ENCODE measurements at places on chromosomes 11 and 22. TPM values are rescaled to one million over a fixed set of nuclear protein-coding genes. Genes with fewer than 3 reads are reported as not detected.

ALG12 gene
- 27.2 TPM for total RNA-seq

MS4A5 gene
- not detected for total RNA-seq

ACR gene
- total RNA-seq = not detected

SRSF8 gene
- 107 TPM for total RNA-seq

RPS25 gene
- 2,545 TPM for total RNA-seq

DNA sequence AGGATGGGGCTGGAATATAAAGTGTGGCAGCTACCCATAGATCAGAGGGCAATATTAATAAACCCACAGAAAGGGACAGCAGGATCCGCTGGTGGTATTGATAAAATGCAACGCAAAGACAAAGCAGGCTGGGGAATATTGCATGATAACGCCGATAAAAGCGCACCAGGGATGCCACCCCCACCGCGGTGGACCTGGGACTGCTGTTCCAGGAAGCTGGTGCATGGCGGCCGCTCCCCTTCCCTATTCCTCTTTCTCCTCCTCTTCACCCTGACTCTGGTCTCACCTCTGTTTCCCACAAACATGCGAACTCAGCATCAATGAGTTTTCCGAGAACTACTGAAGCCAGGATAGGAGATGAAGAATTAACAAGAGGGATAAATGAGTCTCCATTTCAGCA is 20.2 kb downstream of the SPATA19 start:
- DNase-seq = no peak
- H3K27me3 ChIP-seq = no peaks in the 10 kb centered on the region
- H3K4me3 ChIP-seq = no peak overlapping the region
- H3K27ac ChIP-seq = no peak overlapping the region

- H3K4me1 ChIP-seq = no peaks in the 10 kb centered on the region
- H3K27ac ChIP-seq = no peak overlapping the region
- no peak for DNase-seq
- H3K27me3 ChIP-seq = no peaks in the 10 kb centered on the region
Observed at GRCh38 chr22:29258407-29259252, 9.2 kb downstream of the RHBDD3 start.

GRCh38 chr11:62418136-62418535 is 697 bp upstream of the SCGB1A1 start:
- no peaks in the 10 kb centered on the region for H3K27me3 ChIP-seq
- no peaks in the 10 kb centered on the region for H3K4me1 ChIP-seq
- no peak for DNase-seq
- H3K27ac ChIP-seq = no peak overlapping the region
- no peaks in the 10 kb centered on the region for H3K36me3 ChIP-seq

GRCh38 chr22:37267135-37267587 is 15.1 kb upstream of the CYTH4 start:
- peaks cover 26% of the 10 kb centered on the region for H3K4me1 ChIP-seq
- H3K4me3 ChIP-seq = peak overlapping the region; percentile 73
- H3K27me3 ChIP-seq = no peaks in the 10 kb centered on the region
- peak overlapping the region; percentile 69 for H3K27ac ChIP-seq
- no peaks in the 10 kb centered on the region for H3K36me3 ChIP-seq
- peak; percentile 76 for DNase-seq

- DNase-seq = no peak
- H3K27me3 ChIP-seq = no peaks in the 10 kb centered on the region
- H3K27ac ChIP-seq = no peak overlapping the region
- H3K4me1 ChIP-seq = no peaks in the 10 kb centered on the region
- H3K4me3 ChIP-seq = no peak overlapping the region
Observed at GRCh38 chr11:44875037-44875436, 75.6 kb downstream of the TP53I11 start.

DNA sequence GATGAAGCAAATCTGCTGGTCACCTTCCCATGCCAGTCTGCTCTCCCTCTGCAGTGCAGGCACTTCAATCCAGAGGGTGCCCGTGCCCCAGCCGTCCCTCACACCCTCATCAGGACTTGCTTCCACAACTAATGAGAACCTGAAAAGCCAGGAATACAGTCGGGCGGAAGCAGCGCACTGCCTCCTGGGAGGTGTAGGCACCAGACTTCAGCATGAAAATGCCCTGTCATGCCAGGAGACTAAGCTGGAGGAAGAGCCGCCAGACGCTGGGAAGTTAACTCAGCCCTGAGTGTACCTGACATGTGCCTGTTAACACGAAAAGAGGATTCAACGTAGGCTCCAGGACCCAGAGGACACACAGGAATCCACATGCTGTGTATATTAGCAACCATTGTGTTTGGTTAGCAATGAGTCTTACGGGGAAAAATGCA is 40.1 kb upstream of the FLI1 start:
- DNase-seq = no peak
- H3K27ac ChIP-seq = no peak overlapping the region

GRCh38 chr22:40178417-40179409 is 988 bp downstream of the TNRC6B start:
- H3K27ac ChIP-seq = peak overlapping the region; percentile 59
- peaks cover 72% of the 10 kb centered on the region for H3K4me1 ChIP-seq
- DNase-seq = peak; percentile 24
- H3K27me3 ChIP-seq = no peaks in the 10 kb centered on the region
- H3K4me3 ChIP-seq = peak overlapping the region; percentile 84

DNA sequence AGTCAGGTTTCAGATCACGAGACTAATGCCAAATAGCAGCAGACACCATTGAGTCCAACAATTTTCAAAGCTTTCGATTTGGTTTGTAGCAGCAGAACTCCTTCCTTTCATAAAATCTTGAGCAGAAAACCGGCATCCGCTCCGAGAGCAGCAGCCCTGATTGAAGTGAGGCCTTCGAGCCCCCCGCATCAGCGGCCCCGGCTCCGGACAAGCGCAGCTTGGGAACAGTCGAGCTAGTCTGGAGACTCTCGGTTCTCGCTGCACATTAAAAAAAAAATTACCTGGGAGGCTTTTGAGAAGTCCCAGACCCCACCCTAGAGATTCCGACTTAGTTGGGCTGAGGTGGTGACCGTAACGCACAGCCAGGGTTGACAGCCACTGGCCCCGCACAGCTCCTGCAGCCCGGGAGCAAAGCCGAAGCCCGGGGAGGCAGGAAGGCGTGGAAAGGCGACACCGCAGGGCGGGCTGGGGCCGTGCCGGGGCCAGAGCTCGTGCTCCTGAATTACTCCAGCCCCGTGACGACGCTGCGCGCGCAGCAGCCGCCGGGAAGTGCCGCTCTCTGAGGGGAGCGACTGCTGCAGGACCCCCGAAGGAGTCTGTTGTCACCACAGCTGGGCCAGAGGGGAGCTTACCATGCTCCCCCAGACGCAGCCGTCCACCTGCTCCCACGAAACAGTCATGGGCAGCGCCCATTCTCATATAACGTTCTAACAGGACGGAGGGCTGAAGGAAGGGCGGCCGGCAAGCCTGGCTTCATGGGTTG is 57.8 kb downstream of the SPATA19 start:
- H3K36me3 ChIP-seq = no peaks in the 10 kb centered on the region
- no peaks in the 10 kb centered on the region for H3K4me1 ChIP-seq
- no peak for DNase-seq
- H3K4me3 ChIP-seq = no peak overlapping the region
- no peak overlapping the region for H3K27ac ChIP-seq
- H3K27me3 ChIP-seq = no peaks in the 10 kb centered on the region

GRCh38 chr11:14270690-14271542 is 88.1 kb downstream of the RRAS2 start:
- H3K36me3 ChIP-seq = no peaks in the 10 kb centered on the region
- H3K4me1 ChIP-seq = peaks cover 29% of the 10 kb centered on the region
- peak overlapping the region; percentile 11 for H3K27ac ChIP-seq
- peak; percentile 9 for DNase-seq

DNA sequence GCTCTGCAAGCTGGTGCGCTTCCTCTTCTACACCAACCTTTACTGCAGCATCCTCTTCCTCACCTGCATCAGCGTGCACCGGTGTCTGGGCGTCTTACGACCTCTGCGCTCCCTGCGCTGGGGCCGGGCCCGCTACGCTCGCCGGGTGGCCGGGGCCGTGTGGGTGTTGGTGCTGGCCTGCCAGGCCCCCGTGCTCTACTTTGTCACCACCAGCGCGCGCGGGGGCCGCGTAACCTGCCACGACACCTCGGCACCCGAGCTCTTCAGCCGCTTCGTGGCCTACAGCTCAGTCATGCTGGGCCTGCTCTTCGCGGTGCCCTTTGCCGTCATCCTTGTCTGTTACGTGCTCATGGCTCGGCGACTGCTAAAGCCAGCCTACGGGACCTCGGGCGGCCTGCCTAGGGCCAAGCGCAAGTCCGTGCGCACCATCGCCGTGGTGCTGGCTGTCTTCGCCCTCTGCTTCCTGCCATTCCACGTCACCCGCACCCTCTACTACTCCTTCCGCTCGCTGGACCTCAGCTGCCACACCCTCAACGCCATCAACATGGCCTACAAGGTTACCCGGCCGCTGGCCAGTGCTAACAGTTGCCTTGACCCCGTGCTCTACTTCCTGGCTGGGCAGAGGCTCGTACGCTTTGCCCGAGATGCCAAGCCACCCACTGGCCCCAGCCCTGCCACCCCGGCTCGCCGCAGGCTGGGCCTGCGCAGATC is 16.5 kb downstream of the P2RY2 start:
- H3K4me3 ChIP-seq = no peak overlapping the region
- H3K27me3 ChIP-seq = no peaks in the 10 kb centered on the region
- no peak for DNase-seq
- H3K4me1 ChIP-seq = no peaks in the 10 kb centered on the region
- no peaks in the 10 kb centered on the region for H3K36me3 ChIP-seq

GRCh38 chr11:15027011-15027410 is 46.4 kb upstream of the CALCB start:
- H3K4me1 ChIP-seq = no peaks in the 10 kb centered on the region
- H3K4me3 ChIP-seq = no peak overlapping the region
- no peak for DNase-seq
- H3K27ac ChIP-seq = no peak overlapping the region
- H3K36me3 ChIP-seq = no peaks in the 10 kb centered on the region

DNA sequence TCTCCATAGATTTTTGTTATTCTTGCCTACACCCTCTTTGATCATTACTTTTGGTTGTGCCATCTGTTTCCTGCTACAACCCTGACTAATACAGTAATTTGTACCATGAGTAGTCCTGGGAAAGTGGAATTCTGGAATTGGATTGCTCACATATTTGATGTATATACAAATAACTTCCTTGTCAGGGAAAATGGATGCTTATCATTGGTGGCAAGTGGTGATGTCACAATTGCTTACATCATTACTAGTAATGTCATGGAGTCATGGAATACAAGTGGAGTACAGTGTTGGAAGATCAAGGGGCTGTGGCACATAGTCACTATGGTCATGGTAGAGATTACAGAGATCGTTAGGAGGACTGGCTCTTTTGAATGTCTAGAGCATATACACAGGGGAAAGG is 24.4 kb downstream of the AASDHPPT start:
- no peak overlapping the region for H3K4me3 ChIP-seq
- H3K27ac ChIP-seq = no peak overlapping the region
- H3K27me3 ChIP-seq = no peaks in the 10 kb centered on the region
- DNase-seq = no peak
- peaks cover 13% of the 10 kb centered on the region for H3K36me3 ChIP-seq

DNA sequence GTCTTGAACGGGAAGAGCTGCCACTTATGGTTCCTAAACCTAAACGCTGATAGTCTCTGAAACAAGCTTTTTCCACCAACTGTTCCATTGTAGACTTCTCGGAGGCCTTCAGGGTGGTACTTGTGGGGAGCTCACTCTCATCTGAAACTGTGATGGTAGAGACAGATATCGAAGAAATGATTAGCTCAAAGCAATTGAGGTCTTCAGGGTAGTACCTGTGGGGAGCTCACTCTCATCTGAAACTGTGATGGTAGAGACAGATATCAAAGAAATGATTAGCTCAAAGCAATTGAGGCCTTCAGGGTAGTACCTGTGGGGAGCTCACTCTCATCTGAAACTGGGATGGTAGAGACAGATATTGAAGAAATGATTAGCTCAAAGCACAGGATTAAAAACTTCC is 175.7 kb downstream of the SWAP70 start:
- DNase-seq = no peak
- H3K27ac ChIP-seq = no peak overlapping the region
- H3K4me1 ChIP-seq = peaks cover 32% of the 10 kb centered on the region

GRCh38 chr11:132866783-132867545 is 665.3 kb downstream of the OPCML start:
- DNase-seq = no peak
- H3K4me1 ChIP-seq = no peaks in the 10 kb centered on the region
- no peaks in the 10 kb centered on the region for H3K36me3 ChIP-seq
- no peaks in the 10 kb centered on the region for H3K27me3 ChIP-seq
- no peak overlapping the region for H3K4me3 ChIP-seq

- no peaks in the 10 kb centered on the region for H3K36me3 ChIP-seq
- H3K27me3 ChIP-seq = no peaks in the 10 kb centered on the region
- no peak overlapping the region for H3K4me3 ChIP-seq
- no peak overlapping the region for H3K27ac ChIP-seq
- H3K4me1 ChIP-seq = no peaks in the 10 kb centered on the region
Observed at GRCh38 chr11:27902981-27903624, 202.8 kb upstream of the BDNF start.

- H3K4me3 ChIP-seq = no peak overlapping the region
- H3K36me3 ChIP-seq = peaks cover 28% of the 10 kb centered on the region
- DNase-seq = no peak
- no peaks in the 10 kb centered on the region for H3K27me3 ChIP-seq
- H3K27ac ChIP-seq = no peak overlapping the region
- H3K4me1 ChIP-seq = peaks cover 19% of the 10 kb centered on the region
Observed at GRCh38 chr11:72226701-72227100, 2.1 kb downstream of the INPPL1 start.

GRCh38 chr11:112457532-112457931 is 196.9 kb upstream of the PLET1 start:
- H3K36me3 ChIP-seq = no peaks in the 10 kb centered on the region
- DNase-seq = no peak
- no peak overlapping the region for H3K4me3 ChIP-seq
- peaks cover 4% of the 10 kb centered on the region for H3K4me1 ChIP-seq

GRCh38 chr22:29782061-29782845 is 15.1 kb downstream of the UQCR10 start:
- H3K36me3 ChIP-seq = no peaks in the 10 kb centered on the region
- H3K27me3 ChIP-seq = no peaks in the 10 kb centered on the region
- H3K4me1 ChIP-seq = no peaks in the 10 kb centered on the region
- H3K27ac ChIP-seq = no peak overlapping the region
- H3K4me3 ChIP-seq = no peak overlapping the region
- DNase-seq = no peak

DNA sequence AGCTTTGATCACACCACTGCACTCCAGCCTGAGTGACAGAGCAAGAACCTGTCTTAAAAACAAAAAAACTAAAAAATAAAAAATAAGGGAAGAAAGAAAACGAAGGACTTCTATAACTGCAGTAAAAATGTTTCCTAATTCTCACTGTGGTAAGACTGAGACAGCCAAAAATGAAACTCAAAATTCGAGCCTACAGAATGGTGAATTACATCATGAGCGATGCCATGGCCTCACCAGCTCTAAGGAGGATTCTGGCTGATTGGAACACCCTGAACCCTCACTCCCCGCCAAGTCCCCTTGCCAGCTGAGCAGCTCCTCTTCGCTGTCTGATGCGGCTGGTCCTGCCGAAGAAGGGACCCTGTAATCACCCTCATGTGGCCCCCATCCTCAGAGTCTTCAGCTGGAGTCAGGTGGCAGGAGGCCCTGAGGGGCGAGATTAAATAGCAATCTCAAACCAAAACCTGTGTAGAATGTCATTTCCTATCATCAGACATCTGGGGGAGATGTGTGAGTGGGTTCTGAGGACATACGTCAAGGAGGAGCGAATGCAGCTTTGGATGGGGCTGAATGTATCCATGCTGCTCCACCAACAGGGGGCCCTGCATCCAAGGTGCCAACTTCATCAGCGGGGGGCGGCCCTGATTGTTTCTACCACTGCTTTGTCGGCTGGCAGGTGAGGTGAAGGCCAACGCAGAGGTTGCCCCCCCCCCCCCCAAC is 29.2 kb downstream of the PDGFB start:
- no peaks in the 10 kb centered on the region for H3K27me3 ChIP-seq
- H3K36me3 ChIP-seq = no peaks in the 10 kb centered on the region
- peak; percentile 22 for DNase-seq
- no peak overlapping the region for H3K27ac ChIP-seq
- H3K4me1 ChIP-seq = no peaks in the 10 kb centered on the region

Data from CD4-positive, alpha-beta memory T cell (primary cell).